ENCODE measurements at places on chromosomes 12 and 14. TPM values are rescaled to one million over a fixed set of nuclear protein-coding genes. Genes with fewer than 3 reads are reported as not detected.

GRCh38 chr14:65392296-65392695, 20.2 kb upstream of the FUT8 start:
- H3K27ac ChIP-seq: no peak overlapping the region
- H3K36me3 ChIP-seq: no peaks in the 10 kb centered on the region
- peak; percentile 10 for DNase-seq
- H3K4me1 ChIP-seq: 0 out of 2 replicates have a peak, but pooled peaks cover 7% of the 10 kb centered on the region
- H3K27me3 ChIP-seq: no peaks in the 10 kb centered on the region

DNA sequence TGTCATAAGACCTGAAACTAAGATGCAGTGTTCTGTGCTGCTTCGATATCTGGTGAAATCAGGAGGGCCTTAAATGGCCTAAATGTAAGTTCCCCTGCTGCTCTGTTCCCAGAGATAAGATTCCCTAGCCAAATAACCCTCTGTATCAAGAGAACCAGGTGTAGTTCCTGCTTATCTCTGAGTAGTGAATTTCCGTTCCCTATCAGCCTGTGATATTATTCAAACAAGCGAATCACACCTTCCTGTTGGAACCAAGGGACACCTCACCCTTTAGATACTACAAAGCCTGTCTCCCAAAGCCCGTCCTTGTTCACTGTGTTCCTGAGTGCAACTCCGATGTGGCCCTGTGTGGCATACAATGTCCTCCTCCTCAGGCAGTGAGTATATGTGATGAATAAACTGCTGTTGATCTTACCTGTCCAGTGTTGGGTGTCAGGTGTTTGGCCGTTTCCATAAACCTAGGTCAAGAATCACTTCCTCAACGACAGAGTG, 52.2 kb upstream of the COCH start:
- H3K36me3 ChIP-seq: no peaks in the 10 kb centered on the region
- no peak overlapping the region for H3K27ac ChIP-seq
- no peaks in the 10 kb centered on the region for H3K27me3 ChIP-seq
- H3K4me1 ChIP-seq: no peaks in the 10 kb centered on the region
- H3K4me3 ChIP-seq: no peak overlapping the region
- DNase-seq: no peak

ZNF605 gene
- total RNA-seq: 13.5 TPM

ACSS3 gene
- 9.4 TPM for total RNA-seq

DNA sequence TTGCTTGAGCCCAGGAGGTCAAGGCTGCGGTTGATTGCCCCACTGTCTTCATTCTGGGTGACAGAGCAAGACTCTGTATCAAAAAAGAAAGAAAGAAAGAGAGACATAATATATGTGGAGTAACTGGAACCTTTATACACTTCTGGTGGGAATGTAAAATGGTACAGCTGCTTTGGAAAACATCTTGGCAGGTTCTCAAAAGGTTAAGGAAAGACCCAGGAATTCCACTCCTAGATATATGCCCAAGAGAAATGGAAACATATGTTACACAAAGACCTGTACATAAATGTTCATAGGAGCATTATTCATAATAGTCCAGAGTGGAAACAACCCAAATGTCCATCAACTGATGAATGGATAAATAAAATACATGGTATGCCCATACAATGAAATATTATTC, 7.2 kb downstream of the RBMS2 start:
- H3K4me3 ChIP-seq: no peak overlapping the region
- peak overlapping the region; percentile 20 for H3K27ac ChIP-seq
- H3K27me3 ChIP-seq: no peaks in the 10 kb centered on the region
- peaks cover 50% of the 10 kb centered on the region for H3K4me1 ChIP-seq
- no peak for DNase-seq

DNA sequence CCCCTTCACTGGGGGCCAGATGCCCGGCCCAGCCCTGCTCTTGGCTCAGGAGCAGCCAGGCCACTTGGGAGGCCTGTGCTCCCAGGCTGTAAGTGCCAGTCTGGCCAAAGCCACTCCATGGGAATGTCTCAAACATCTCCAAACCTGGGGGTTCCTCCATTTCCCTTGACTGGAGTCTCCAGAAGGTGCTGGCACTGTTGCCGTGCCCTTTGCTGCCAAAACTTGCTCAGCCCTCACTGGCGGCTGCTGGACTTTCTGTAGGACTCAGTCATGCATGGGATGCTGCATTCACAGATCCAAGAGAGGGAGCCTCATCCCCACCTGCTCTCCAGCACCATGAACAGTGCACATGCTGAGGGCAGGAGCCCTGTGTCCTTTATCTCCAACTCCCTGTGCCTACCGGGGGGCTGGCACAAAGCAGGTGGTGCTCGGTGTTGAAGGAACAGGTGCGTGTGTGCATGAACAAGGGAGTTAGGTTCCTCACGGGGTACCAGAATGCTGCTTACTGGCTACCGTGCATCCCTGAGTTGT, 9.6 kb upstream of the OTUB2 start:
- no peak for DNase-seq
- no peaks in the 10 kb centered on the region for H3K36me3 ChIP-seq
- H3K27me3 ChIP-seq: no peaks in the 10 kb centered on the region
- H3K27ac ChIP-seq: no peak overlapping the region
- no peak overlapping the region for H3K4me3 ChIP-seq
